ENCODE measurements at places on chromosomes 2 and 18. TPM values are rescaled to one million over a fixed set of nuclear protein-coding genes. Genes with fewer than 3 reads are reported as not detected.
A peak's percentile ranks its signal among the peaks of the same experiment; 100 is the strongest.

MERTK gene
- under 0.01 TPM for total RNA-seq

SP140 gene
- total RNA-seq = not detected

SP5 gene
- not detected for total RNA-seq

DNA sequence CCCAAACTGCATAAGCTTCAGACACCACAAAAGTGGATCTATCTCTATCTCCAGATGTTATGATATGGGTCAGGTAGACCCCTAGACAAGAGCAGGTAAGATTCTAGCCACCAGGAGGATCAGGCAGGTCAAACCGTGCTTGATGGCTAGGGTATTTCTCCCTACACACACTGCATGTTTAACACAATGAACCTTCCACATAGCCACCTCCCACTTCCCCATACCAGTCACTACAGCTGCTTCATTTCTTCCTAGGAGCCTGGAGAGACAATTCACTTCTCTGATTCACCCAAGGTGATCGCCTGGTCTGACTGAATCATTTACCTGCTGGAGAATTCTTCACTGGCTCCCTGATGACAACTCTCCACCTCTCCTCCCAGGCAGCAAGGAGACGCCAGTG, 66.0 kb upstream of the MYCN start:
- no peaks in the 10 kb centered on the region for H3K27me3 ChIP-seq
- no peak for DNase-seq
- H3K27ac ChIP-seq = no peak overlapping the region
- no peak overlapping the region for H3K4me3 ChIP-seq

DNA sequence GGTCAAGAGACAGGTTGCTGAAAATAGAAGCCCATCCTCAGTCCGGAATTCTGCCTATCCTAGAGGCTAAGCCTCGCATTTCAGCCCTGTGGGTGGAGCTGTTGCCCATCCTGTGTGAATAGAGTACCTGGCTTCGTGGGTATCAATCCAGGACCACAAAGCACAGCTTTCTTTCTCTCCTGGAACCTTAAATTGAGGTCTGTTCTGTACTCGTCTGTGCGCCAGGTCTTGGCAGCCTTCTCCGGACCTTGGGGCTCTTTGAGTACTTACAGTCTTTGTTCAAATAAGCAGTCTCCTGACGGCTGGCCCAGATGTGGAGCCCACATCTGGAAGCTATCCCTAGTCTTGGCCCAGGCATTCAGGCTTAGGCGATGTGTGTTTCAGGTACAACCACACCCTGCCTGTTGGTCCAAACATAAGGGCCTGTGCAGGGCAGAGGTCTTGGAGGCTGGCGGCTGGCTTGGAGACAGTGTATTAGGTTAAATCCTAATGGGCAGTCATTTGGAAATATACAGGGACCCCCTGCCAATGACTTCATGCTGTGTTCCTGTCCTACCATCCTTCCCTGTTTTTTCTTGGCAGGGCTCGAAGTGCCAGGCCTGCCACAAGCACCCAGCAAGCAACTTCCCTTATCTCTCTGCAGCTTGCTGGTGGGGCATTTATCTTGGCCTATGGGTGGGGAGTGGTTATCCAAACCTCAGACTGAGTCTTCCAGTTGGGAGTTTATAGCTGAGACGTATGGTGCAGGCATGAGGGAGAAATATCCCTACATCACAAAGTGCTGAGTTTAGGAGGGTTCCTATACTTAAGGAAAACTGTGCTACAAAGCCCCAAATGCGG, 294.1 kb downstream of the BCL2 start:
- no peak overlapping the region for H3K27ac ChIP-seq
- no peaks in the 10 kb centered on the region for H3K4me1 ChIP-seq
- DNase-seq = peak; percentile 22
- peaks cover 24% of the 10 kb centered on the region for H3K27me3 ChIP-seq

DNA sequence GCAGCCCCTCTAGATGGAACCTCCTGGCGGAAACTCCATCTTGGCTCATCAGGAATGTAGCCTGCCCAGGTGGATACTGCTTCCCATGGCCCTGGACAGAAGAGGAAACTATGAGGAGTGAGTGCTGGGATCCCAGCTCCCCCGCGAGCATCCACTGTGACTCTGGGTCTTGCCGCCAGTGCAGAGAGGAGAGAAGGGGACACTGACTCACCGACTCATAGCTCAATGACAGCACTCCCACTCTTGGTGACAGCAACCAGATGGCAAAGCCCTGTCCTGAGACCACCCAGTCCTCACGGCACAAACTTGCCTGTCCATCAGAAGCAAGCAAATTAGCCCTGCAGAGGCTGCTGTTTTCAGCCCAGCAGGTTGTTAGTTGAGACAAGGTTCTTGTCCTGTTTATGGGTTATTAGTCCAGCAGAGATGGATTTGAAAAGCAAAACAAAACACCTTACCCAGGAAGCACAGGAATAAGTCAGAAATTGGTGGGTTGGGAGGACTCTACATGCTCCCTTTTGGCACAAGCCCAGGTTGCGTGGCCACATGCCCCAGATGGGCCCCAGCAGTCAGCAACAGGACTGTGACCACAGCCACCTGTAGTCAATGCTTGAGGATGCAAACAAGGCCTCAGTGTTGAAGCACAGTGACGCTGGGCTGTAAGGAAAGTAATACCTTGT, 111.5 kb upstream of the GLI2 start:
- no peak overlapping the region for H3K4me3 ChIP-seq
- peaks cover 14% of the 10 kb centered on the region for H3K4me1 ChIP-seq
- no peaks in the 10 kb centered on the region for H3K36me3 ChIP-seq

DNA sequence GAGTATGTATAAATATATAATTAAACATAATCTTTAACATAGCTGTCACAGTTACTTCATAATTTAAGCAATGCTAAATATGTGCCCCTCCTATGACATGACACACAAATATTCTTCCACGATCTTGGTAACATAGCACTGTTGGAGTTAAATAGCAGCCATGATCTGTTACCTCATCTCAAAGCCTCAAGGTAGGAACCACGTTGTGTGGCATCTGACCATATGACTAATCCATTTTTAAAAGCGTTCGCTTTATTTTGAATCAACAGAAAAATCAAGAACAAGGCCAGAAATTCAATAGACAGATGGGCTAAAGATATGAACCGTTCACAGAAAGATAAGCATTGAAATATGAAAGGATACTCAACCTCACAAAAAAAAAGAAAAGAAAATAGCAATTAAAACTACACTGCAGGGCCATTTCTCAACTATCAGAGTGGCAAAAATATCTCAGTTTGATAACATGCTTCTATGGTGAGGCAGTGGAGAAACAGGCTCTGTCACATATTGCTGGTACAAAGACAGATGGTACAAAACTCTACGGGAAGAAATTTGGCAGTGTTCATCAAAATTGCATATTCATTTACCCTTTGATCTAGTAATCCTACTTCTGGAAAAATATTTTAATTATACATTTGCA, 105.9 kb downstream of the TMX3 start:
- H3K36me3 ChIP-seq = no peaks in the 10 kb centered on the region
- DNase-seq = no peak
- H3K27ac ChIP-seq = no peak overlapping the region

GRCh38 chr2:144548088-144548487, 28.2 kb upstream of the ZEB2 start:
- H3K27ac ChIP-seq = no peak overlapping the region
- DNase-seq = peak; percentile 13
- no peaks in the 10 kb centered on the region for H3K36me3 ChIP-seq
- no peak overlapping the region for H3K4me3 ChIP-seq

DNA sequence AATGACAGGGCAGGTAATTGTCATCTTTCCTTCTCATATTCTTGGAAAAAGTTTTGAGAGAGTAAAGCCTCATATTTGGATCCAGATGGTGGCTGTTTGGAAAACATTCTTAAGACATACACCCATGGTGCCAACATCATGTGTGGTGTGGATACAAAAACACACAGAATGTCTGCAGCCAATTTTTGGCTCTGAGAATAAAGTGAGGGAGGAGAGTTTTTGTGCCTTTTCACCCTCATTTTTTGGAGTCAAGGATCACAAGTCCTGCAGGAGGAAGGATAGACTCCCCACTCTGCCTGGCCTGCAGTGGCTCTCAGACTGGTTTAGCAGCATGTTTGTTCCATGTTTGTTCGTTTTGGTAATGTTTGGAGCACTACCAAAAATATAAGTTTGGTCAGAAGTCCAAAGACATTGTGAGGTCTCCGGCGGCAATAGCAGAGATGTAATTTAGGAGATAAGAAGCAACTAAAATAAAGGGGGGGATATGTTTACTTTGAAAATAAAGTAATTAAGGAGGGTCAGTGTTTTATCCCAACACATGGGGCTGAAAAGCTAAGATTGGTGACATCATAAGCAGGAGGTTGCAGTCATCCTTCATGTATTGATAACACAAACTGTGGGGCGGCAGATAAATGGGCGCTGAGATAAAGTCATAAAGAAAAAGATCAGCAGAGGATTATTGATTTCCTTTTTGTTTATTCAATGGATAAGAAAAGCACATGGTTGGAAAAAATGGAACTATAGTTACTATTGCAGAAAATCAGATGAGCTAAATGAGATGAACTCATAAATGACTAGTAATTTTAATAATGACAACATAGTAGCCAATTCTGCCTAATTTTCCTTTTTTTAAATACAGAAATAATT, 655 bp downstream of the NOSTRIN start:
- peaks cover 14% of the 10 kb centered on the region for H3K4me1 ChIP-seq
- H3K36me3 ChIP-seq = no peaks in the 10 kb centered on the region
- peak overlapping the region; percentile 10 for H3K4me3 ChIP-seq
- no peak for DNase-seq
- no peak overlapping the region for H3K27ac ChIP-seq

DNA sequence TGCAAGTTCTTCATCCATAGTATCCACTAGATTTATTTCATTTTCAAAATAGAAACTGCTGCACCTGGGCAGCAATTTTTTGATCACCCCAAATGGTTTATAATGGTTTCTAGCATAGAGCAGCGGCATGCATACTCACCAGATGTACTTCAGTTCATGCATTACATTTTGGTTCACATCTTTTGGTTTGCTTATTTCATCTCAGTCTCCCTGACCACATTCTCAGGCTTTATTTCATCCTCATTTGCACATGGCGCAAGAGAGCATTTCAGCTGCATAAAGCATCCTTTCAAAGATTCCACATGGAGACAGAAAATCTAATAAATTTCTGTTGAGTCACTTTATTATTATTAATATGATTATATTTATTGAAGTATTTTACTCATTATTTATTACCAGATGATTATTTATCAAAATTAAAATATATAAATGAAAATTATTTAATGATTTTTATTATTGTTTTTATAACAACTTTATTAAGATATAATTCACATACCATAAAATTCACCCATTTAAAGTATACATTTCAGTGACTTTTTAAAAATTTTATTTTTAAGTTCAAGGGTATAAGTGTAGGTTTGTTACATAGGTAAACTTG, 284.6 kb downstream of the TXNL1 start:
- no peak overlapping the region for H3K4me3 ChIP-seq
- no peaks in the 10 kb centered on the region for H3K36me3 ChIP-seq
- no peak overlapping the region for H3K27ac ChIP-seq

DNA sequence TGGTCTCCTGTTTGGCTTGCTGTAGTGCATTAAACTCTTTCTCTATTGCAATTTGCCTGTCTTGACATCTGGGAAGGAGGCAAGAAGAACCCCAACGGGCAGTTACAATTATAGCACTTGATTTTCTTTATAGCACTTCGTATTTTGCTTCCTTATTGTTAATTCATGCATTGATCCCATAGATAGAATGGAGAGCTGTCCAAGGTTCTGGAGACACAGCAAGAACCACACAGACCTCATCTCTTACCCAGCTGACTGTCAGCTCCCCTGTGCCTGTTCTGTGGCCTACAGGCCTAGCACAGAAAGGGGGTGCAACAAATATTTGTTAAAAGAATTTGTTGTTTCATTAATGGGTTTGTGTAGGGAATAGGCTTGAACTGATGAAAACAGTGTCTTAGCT, 194.3 kb downstream of the GALNT1 start:
- no peak overlapping the region for H3K27ac ChIP-seq
- DNase-seq = peak; percentile 38

DNA sequence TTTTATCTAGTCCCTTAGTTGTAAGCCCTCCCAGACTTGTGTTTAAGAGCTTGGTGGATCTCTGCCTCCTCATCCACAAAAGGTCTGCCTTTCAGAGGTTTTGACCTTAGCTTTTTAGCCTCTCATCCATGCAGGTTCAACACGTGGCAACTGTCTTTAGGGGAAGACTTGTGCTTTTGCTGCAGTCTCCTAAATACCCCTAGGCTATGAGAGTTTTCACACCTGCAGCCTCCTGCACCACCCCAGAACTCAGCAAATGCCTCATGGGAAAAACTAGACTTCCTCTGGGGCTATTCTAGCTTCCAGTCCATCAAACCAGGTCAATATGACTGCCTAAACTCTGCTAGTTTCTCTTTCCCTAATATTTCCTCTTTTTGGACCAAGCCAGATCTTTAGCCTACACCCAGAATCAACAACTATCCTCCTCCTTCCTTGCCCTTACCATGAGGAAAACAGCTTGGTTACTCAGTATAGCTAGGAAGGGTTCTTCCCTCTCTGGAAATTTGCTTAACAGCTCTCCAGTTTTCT, 132.3 kb upstream of the RIOK3 start:
- H3K27ac ChIP-seq = no peak overlapping the region
- no peaks in the 10 kb centered on the region for H3K36me3 ChIP-seq
- H3K4me3 ChIP-seq = no peak overlapping the region
- DNase-seq = no peak

DNA sequence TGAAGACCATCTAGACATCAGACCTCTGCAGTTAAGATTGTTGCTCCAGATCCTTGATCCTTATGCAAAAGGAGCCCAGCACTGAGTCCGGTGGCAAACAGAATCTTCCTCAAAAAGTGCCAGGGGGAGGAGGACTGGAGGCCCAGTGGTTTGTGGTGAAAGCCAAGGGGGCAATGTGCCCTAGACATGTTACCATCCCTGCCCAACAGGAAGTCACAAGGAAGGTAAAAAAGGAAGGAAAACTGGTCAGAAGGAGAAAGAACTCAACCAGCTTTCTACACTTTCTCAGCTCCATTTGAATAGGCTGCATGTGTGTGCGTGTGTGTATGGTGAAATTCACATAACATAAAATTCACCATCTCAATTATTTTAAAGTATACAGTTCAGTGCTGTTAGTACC, 25.0 kb upstream of the KDM3A start:
- H3K27ac ChIP-seq = no peak overlapping the region
- no peaks in the 10 kb centered on the region for H3K36me3 ChIP-seq
- DNase-seq = no peak
- peaks cover 14% of the 10 kb centered on the region for H3K27me3 ChIP-seq
- H3K4me3 ChIP-seq = no peak overlapping the region

GRCh38 chr2:162196638-162197037, 44.6 kb upstream of the GCG start:
- peaks cover 73% of the 10 kb centered on the region for H3K36me3 ChIP-seq
- peak; percentile 90 for DNase-seq
- H3K4me1 ChIP-seq = peaks cover 21% of the 10 kb centered on the region
- no peak overlapping the region for H3K4me3 ChIP-seq
- peak overlapping the region; percentile 75 for H3K27ac ChIP-seq

DNA sequence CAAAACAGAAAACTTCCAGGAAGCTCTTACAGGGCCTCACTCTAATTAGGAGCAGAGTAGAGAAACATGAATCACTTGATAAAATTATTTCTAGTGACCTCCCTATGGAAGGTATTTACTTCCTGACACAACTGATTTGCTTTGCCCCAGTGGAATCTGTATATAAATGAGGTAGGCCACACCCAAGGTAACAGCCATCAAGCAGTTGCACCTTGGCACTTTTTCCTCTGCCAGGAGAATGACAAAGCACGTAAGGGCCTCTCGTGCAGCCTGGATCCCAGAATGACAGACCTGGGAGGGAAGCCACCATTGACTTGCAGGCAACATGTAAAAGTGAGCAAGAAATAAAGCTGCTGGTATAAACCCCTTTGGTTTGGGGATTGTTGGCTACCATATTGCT, 620.0 kb upstream of the SLC39A10 start:
- H3K27me3 ChIP-seq = no peaks in the 10 kb centered on the region
- DNase-seq = no peak
